ENCODE measurements at places on chromosomes 13 and 19.

- DNase-seq: no peak
Measured at GRCh38 chr19:58582985-58583384, 9.8 kb upstream of the MZF1 start.

DNA sequence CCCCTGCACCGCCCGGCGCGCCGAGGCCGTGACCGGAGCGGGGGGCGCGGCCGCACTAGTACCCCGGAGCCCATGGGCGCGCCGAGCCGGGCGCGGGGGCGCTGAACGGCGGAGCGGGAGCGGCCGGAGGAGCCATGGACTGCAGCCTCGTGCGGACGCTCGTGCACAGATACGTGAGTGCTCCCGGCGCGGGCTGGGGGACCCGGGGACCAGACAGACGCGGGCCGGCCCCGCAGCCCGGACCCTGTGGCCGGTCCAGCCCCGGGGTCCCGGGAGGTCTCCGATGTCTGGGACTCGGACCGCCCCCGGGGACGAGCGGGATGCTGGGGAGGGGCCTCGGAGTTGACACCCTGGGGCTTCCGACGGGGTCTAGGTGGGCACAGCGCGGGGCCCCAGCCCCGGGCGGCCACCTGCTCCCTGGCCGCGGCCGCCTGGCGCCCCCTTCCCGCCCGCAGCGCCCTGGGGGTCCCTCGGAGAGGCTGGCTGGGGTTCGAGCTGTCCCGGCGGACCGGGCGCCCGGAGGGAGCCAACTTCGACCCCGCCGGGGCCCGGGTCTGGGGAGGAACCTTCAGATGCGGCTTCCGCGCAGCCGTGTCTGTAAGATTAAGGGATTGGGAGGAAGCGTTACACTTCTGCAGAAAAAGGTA lies 568 bp downstream of the ATP11A start:
- no peak for DNase-seq

DNA sequence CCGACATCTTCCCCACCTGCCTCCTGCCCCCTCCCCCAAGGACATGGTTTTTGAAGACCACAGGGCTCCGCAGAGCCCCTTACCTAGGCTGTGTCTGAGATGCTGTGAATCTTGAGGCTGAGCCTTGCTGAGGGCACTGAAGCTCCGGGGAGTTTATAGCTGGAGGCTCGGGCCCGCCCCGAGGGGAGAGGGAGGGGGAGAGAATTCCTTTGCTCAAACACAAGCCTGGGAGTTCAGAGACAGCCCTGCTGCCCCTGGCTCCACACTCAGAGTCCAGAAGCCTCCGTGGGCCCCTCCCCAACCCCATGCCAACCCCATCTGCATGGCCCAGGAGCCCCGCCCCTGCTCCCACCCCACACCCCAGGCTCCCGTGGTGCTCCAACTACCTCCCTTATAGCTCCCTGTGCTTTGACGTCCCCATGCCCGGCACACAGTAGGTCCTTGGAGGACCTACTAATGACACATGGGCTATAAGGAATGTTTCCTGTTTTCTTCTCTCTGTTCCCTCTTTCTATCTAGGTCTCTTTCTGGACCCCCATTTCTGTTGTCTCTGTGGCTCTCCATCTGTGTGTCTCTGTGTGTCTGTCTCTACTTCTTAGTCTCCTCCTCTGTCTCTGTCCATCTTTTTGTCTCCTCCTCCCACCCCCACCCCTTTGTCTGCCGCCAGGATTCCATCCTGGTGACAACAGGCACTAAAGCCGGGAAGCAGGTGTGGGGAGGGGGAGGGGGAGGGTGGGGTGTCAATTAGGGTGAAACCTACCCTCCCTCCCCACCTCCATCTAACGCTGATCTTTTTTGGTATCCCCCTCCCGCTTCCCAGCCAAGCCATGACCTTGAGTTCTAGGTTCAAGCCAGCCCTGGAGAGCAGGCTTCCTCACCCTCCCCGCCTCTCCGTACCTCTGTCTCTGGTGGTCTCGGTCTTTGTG lies at the start of gene TNNT1:
Gene TNNT1 (minus strand): TSS at position 129 of the 926 bp plus-strand sequence. CDS start 2,049 bp downstream, outside the sequence.
- no peak for DNase-seq

DNA sequence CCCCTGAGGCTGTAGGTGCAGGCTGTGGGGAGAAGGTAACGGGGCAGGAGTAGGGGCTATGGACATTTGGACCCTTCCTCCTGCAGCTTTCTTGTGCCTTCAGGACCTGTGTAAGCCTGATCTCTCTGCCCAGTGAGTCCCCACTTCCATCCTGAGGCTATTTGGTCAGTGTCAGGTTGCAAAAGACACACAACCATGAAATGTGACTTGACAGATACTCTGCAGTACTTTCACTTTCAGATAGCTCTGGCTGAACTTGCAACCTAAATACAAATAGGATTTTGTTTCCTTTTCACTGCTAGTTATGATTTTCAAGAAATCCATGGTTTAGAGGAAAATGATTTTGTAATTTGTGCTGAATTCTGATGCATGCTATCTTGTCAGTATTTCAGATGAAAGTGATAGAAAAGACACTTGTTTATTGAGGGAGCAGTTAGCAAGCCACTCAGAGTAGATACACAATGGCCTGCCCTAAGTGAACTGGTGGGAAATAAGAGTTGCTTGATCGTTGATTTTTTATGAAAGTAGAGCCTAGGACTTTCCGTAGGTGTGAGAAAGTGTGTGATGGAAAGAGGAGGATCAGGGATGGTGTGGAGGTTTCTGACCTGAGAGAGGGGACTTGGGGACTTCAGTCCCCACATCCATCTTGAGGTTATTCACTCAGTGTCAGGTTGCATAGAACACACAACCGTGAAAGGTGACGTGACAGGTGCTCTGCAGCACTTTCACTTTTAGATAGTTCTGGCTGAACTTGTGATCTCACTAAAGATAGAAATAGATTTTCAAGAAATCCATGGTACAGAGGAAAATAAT lies 18.1 kb upstream of the EID2 start:
- DNase-seq: no peak

- DNase-seq: peak; percentile 18
Measured at GRCh38 chr19:56333506-56333905, 18.9 kb upstream of the ZSCAN5A start.

DNA sequence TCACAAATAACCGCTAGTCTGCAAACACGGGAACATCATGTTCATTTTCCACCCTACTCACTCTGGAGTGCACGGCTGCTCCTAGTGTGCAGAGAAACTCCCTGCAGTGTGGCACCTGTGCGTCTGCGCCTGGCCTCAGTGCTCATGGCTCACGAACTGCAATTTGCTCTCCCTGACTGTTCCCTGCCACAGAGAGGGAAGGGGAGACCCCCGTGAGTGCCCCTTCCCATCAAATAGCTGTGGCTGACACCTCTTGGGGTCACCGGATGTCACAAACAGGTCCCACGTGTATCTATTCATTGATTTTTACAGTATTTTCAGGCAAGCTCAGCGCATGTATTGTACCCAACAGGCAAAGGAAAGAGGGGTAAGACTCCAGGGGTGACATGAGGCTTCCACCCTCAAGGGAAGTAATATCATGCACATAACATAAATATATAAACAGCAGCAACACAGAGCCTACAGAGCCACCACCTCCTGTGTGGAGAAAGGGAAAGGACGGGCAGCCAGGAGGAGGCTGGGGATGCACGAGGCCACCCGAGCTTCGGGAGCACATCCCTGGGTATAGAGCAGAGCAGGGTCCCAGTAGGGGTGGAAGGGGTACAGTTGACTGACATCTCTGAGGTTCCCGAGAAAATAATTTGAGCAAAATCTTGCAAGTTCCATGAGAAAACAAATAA lies 140.3 kb upstream of the SOX1 start:
- DNase-seq: no peak

DNA sequence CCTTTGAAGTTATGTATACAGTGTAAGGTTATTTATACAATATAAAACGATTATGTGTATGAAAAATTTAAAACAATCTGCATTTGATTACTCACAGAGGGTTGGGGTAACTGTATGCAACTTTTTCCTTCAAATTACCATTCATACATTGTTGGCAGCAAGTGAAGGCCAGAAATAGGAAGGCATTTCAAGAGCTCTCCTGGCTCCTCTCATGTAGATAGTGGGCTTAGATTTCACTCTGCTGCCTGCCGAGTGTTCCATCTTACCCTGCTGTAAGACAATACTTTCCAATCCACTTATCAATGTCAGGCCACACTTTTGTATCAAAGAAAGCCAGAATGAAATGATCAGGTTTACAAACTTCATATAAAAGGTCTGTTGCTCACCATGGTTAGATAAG lies 245.2 kb downstream of the DNAJC15 start:
- no peak for DNase-seq

DNA sequence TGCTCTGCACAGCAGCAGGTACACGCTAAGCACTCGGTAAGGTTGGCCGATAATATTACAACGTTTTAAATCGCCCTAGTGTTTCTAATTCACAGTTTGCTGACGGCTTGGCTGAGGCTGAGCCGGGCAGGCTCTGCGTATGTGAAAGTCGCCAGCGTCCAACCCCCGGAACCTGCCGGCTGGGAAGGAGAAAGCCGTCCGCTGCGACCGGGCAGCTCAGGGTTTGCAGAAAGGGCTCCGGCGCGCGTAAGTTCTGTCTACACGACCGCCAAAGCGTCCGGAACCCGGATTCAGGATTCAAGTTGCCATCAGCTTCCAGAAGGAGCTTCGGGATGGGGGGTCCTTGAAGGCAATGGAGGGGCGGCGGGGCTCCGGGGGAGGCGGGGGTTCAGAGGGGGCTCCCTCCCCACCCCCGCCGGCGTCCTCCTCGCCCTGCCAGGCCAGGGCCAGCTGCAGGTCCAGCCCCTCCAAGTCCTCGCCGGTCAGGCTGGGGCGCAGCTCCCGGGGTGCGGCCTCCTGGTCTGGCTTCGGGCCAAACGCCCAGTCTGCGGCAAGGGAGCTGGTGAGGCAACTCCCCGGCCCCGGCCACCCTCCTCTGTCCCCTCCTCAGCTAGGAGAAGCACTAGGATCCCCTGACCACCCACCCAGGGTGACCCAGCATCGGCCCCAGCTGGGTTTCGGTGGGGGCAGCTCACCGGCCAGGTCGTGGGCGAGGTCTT lies 575 bp downstream of the SMIM44 start:
- no peak for DNase-seq

DNA sequence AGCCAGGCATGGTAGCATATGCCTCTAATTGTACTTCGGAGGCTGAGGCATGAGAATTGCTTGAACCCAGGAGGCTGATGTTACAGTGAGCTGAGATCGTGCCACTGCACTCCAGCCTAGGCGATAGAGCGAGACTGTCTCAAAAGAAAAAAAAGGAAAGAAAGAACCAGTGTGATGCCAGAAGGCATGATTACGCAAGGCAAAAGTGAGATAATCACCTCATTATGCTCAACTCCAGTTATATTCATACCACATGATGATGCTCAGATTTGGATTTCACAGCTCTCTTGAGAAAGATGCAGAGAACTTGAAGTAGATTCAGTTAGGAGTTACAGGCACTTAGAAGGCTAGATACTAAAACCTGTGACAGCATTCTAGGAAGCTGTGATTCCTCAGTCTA lies 21.8 kb downstream of the RCBTB1 start:
- no peak for DNase-seq

GRCh38 chr19:4700693-4700970 lies 23.0 kb downstream of the DPP9 start:
- DNase-seq: no peak

DNA sequence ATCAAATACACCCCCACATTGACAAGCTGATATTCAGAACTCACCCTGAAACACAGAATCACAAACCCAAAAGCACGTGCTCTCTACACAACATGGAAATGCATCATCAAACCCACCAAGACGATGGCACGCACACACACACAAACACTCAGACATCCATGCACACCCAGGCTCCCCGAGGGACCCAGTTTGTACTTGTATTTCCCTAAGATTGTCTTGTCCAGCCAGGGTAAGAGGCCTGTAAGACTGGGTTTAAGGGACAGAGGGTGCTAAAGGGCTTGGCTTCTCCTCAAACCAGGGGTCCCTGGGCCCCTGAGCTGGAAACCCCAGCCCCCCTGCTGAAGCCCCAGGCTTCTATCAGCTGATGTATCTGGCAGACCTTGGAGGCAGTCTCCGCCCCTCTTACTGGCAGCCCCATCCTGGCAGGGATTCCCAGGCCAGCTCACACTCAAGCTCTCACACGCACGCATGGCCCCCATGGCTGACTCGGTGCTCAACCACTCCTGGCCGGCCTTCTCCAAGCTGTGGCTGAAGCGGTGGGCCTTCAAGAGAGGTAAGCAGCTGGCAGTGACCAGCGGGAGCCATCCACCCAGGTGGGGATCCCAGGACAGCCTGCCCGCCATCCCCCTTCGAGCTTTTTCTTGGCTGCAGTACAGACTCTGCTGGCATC lies 6.5 kb downstream of the ARHGEF18 start:
- DNase-seq: no peak

DNA sequence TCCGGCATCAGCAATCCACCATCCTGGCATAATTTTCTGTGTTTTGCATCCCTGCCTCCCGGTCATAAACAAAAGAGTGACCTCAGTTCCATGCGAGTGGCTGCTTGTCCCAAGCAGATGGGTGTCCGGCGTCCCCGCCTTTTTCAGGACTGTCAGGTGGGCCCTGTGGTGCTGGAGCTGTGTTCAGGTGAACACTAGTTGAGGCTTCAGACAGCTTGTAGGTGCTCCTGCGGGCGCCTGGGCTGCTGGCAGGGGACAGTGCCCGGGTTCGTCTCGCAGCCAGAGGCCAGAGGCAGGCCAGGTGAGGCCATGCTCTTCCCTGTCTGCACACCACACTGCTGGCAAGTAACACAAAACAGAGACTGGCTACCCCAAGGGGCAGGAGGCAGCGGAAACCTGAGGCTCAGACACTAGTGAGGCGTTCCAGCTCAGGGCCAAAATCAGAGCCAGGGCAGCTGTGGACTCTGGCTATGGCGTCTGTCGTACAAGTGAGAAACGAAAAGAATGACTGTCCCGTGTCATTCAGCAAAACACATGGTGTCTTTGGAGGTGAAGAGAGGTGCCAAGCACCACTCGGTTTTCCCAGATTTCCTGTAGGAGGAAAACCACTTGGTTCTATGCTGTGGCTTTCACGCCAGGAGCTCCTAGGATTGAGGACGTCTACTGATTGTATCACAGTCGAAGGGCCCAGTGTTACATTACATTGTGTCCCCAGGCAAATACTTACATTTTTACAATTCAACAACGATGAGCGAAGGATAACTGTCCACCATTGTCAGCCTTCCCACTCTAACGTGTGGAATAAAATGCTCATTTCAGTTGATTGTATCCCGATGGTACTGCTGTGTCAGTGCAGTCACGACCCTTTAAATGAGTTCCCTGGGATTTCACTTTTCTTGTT lies 104.0 kb downstream of the ATP11A start:
- no peak for DNase-seq

- peak; percentile 60 for DNase-seq
Measured at GRCh38 chr19:45882652-45883585, 3.0 kb downstream of the IRF2BP1 start.

GRCh38 chr19:50204811-50205675 lies 1.6 kb downstream of the MYH14 start:
- no peak for DNase-seq

- no peak for DNase-seq
Measured at GRCh38 chr13:72368031-72368430, 359.4 kb downstream of the MZT1 start.

GRCh38 chr13:94947392-94947791 lies 235.0 kb upstream of the SOX21 start:
- DNase-seq: no peak

- DNase-seq: no peak
Measured at GRCh38 chr13:43339805-43340550, 316.6 kb downstream of the DNAJC15 start.

GRCh38 chr19:52941941-52942385 lies 18.7 kb upstream of the ZNF888 start:
- no peak for DNase-seq

All from AG04450 (cell line).